Effector CD4-positive, alpha-beta T cell (primary cell): ENCODE measurements at places on chromosomes 1 and 21.

GRCh38 chr1:64308866-64309265 is 105.4 kb downstream of the UBE2U start:
- no peak for DNase-seq

DNA sequence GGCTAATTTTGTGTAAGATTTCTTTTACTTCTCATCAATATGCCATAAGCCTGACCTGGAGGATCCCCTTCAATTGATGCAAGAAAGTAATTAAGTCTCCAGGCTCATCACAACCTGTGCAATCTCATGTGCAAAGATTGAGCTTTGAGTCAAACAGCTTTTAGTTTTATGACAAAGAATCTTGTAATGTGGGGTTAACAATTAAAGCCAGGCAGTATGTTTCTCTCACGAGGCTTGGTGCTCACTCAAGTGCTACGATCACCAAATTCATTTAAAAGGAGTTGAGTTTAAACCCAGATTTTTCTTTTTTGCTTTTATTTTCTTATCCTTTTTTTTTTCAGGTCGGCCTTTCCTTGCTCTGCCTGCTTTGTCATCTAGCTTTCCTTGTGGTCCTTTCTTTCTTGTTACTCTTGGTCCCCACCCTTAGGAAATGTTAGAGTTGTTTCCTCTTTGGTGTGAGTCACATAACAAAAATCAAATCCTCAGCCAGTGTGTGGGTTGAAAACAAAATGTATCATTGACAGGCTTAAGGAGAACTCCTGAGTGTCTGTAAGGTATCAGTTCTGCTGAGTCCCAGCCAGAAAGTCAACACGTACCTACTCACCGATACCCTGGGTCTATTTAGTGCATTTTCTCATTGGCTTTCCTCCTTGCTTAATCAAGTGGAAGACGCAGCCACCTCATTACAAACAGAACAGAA is 1037.2 kb downstream of the ADGRL2 start:
- no peak for DNase-seq

DNA sequence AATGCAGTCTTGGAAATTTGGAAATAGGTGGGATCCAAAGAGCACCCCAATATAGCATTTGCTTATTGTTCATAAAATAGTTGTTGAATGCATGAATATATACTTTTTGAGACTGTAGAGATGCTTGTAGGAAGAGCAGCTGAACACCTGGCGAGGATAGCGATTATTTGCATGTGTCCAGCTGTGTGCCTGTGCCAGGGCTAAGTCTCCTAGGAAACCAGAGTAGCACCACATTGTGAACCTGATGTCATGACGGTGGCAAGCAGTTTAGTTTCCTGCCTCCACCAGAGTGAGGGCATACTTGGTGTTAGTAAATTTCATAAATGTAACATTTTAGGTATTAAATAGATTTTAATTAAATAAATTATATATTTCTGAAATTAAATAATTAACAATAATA is 37.3 kb upstream of the IRF2BP2 start:
- DNase-seq = no peak

GRCh38 chr1:161009602-161010211 is 11.2 kb downstream of the F11R start:
- DNase-seq = no peak

GRCh38 chr1:34290831-34291230 is 114.1 kb downstream of the C1orf94 start:
- DNase-seq = no peak
